ENCODE measurements at places on chromosomes 4 and X.

- DNase-seq = no peak
Measured at GRCh38 chr4:55001538-55001937, 123.9 kb downstream of the KDR start.

- no peak for DNase-seq
Measured at GRCh38 chr4:6172093-6172926, 28.0 kb downstream of the JAKMIP1 start.

GRCh38 chr4:78529569-78530209 lies 21.9 kb upstream of the ANXA3 start:
- no peak for DNase-seq

- DNase-seq = no peak
Measured at GRCh38 chrX:133979641-133980230, 5.7 kb downstream of the GPC3 start.

Measured in stimulated activated CD8-positive, alpha-beta memory T cell treated with anti-CD3 and anti-CD28 coated beads, Interleukin-4, amount 100 ng/mL, for 24 hours (primary cell).